Epithelial cell of prostate (primary cell): ENCODE measurements at places on chromosomes 2 and 18.

GRCh38 chr2:153912798-153913396 lies 41.2 kb downstream of the GALNT13 start:
- no peak for DNase-seq

GRCh38 chr18:57854726-57855125 lies 51.6 kb upstream of the ATP8B1 start:
- no peak for DNase-seq

DNA sequence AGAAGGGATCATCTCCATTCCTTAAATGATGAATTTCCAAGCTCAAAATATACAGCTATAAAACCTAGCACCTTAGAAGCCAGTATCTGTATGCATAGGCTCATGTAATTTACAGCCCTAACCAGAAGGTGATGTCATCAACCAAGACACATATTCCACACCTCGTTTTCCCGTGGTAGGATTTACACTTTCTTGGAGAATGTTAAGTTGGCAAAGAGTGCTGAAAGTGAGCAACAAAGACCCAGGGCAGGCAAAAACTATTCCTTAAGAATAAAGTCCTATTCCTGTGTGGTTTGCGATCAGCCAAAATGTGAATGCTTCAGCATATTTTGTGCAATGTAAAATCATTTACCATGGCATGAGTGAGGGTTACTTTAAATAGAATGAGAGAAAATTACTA lies 247.1 kb downstream of the OSR1 start:
- DNase-seq = no peak

DNA sequence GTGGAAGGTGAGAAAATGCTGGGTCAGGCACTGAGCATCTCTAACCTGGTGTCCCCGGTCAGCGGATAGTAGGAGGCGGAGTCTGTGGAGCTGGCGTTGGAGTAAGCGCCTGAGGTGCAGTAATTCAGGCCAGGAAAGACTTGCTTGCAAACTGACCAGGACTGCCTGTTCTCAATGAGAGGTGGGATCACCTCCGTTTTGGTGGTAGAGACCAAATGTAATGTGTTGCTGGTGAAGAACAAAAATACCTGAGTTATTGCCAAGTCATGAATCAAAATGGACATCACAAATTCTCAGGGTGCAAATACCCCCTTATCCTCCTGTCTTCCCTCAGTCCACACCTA lies 24.2 kb downstream of the APOB start:
- no peak for DNase-seq

GRCh38 chr2:468648-469336 lies 180.9 kb upstream of the ALKAL2 start:
- no peak for DNase-seq

DNA sequence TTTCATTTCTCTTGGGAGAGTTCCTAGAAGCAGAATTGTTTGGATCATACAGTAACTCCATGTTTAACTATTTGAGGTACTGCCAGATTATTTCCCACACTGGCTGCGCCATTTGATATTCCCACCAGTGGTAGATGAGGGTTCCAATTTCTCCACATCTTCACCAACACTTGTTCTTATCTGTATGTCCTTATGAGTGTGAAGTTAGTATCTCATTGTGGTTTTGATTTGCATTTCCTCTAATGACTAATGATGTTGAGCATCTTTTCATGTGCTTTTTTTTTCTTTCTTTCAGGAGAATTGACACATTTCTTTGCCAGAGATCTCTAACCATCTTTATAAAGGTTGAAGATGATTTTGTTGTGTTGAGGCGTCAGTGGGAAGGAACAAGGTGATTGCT lies 4.1 kb upstream of the MGAT5 start:
- no peak for DNase-seq

DNA sequence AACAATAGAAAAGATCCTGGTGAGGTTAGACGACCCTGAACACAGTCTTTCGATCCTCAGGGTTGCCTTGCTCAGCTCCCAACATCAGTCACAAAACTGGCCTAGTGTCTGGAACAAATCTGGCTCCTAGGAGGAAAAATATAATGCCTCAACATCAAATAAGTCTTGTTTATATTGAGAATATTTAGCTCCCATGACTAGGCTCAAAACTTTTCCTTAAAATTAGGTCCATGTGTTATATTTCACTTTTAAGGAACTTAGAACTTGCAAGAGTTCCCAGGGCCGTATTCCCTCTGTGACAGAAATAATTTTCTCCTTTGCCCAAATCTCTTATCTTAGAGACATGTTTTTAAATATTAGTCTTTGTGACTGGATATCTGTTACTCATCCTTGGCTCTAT lies 819.7 kb upstream of the ZEB2 start:
- no peak for DNase-seq
